ENCODE measurements at places on chromosomes 2 and 18. TPM values are rescaled to one million over a fixed set of nuclear protein-coding genes. Genes with fewer than 3 reads are reported as not detected.

Gene ERICH2
- total RNA-seq, result not detected

Gene FKBP7
- 5.9 TPM for total RNA-seq

Gene TUBA4B
- not detected for total RNA-seq

Gene MDH1B
- total RNA-seq, result 1.1 TPM

Gene DUSP11
- total RNA-seq, result 40.6 TPM

Gene ASPRV1
- 771 TPM for total RNA-seq

Gene SIX2
- not detected for total RNA-seq

Gene CFC1
- total RNA-seq, result not detected

Gene REG1B
- not detected for total RNA-seq

DNA sequence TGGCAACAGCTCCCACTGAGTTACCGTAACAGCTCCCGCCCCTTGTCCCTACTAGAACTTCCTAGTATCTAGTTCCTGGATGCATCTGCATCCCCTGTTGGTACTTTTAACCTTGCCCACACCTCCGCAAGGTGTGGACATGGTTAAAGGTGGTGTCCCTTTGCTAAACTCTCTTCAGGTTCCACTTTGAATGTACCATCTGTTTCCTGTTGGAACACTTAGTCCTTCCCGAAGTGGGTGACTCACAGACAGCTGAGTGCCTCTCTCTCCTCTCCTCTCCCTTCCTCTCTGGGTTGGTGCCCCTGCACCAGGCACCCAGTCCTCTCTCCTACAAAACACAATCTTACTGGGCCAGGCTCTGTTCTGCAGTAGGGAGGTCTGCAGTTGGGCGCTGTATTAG, 19.6 kb upstream of the REL start:
- DNase-seq, result no peak

DNA sequence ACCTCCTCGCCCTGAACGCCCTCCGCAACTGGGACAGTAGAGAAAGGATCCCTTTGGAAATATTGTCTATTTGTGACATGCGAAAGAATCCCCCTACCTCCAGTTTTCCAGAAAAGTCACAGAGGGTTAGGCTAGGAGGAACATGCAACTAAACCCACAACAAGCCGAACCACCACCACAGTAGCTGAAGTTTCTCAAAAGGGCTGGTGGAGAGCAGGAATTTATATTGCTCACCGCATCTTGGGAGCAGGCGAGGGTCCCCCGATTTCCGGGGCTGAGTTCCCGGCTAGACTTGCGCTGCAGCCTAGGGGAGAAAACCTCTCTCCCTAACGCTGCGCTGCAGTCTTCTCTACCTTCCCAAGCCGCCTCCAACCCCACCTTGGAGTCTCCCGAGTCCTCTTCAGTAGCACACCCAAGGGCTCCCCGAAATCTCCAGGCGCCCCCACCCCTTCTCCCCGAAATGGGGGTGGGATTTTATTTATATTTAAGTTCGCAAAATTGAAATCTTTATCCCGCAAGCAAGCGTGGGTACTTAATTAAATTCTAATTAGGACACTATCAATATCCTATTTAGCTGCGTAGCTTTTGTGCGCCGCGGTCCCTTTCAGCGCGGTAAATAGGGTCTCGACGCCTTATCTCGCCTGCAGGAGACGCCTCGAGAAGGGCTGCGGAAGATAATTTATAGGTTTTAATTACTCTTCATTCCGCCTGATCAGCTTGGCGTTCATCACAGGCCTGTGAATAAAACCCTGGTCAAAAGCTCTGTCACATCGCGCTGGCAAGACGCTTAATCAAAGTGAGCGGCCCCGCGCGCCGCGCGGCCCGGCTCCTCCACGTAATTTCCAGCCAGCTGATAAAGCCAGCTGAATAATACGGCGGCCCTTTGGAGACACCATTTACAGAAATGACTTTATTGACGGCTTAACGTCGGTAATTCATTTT, 2.0 kb upstream of the EN1 start:
- DNase-seq, result no peak

DNA sequence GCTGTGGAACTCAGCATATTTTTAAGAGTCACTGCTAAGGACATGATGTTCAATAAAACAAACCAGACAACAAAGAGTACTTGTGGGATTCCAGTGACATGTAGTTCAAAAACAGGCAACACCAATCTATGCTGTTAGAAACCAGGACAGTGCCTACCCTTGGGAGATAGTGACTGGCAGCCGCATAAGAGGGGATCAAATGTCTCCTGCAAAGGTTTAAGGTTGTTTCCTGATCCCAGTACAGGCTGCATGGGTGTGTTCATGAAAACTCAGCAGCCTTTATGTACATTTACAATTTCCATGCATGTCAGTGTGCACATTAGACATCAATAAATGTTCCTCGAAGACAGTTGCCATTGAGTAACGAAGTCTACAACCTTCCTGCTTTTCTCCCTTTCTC, 183.8 kb downstream of the PID1 start:
- no peak for DNase-seq

- DNase-seq, result no peak
Measured at GRCh38 chr2:99395589-99396130, 58.5 kb downstream of the EIF5B start.

DNA sequence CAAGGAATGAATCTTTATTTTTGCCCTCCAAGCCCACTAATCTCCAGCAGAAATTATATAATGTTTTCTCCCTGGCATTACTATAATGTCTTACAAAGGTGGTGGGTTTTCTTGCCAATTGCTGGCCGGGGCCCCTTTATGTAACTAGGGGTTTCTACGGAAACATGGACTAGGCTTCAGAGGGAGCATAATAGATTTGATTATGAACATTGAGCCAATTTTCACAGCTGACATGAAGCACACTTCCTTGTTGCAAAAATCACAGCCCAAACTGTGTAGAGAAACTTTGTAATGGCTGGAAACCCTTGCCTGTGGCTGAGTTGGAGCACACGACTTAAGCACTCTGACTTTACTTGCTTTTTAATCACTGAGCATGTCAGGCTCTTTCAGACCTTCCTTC, 3.8 kb upstream of the CYRIA start:
- DNase-seq, result no peak

DNA sequence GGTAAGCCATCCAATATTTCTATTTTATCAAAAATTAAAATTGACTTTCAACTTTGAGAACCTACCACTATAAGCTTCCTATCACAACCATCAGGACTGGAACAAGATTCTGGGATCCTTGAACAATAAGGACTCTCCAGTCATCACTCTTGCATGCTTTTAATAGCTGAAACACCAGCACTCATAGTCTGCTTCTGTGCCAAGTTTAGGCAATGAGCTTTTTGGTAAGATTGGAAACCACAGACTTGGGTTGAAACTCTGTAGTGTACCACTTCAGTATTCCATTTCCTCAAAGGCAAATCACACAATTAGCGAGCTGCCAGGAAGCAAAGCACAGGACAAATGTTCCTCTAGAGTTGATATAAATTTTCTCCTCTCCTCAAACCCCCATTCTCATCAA, 1065.8 kb upstream of the SLC39A10 start:
- no peak for DNase-seq

DNA sequence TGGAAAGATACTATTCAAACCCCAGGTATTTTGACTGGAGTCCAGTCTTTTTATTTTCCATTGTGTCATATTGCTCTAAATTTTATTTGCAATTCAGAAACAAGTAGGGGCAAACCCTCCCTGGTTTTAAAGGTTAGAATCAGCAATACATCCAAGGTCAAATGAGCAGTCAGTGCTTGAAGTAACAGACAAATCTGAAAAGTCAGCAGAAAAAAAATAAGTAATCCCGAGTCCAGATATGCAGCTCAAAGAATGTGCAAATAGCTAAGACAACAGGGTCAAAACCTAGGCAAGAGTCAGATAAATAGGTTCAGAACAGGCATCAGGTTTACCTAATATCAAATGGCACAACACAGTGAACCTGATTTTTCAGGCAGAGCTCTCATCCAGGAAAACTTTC, 367.0 kb downstream of the STK39 start:
- no peak for DNase-seq

DNA sequence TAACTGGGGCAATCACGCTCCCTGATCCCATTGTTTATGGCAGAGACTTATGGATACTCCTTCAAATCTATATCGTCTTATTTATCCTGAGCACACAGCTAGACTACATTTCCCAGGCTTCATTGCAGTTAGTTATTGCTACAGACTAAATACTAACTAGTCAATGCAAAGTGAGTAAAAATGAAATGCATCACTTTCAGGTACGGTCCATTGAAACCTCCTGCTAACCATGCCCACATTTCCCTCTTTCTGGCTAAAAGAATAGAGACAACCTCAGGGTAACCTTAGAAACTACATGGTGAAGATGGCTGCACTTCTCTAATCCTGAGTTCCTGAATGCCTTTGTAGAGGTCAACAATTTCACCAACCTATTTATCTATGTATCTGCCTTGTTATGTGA, 437.4 kb downstream of the EPHA4 start:
- DNase-seq, result no peak

DNA sequence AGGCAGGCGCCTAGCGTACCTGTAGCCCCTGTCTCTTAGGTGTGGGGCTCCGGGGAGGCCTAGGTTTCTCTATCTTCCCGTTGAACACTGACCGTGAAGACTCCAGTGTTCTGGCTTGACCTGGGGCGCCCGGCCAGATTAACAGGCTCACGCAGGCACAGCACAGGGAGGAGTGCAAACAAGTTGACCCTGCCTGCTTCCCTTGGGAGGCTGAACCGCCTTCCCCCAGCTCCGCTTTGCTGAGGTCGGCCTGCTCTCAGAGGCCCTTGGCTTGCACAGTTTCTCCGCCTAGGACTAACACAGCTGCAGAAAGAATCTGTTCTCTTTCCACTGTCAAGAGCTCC, 567 bp downstream of the PCYOX1 start:
- DNase-seq, result peak; percentile 62

DNA sequence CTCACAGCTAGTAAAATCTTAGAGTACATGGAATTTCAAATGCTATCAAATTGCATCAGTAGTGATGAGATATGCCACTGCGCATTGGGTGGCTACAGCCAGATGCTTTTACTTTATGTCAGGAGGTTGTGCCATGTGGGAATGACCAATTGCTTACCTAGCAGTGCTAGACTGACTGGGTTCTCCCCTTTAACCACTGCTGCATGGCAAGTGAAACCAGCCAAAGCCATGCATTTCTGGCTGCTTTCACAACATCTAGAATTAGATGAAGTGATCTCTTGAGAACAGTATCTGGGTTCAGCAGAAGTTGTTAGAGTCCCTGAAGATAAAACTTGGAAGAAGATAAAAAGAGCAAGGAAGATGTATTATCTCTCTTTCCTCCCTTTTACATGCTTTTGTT, 1174.2 kb upstream of the CDH2 start:
- no peak for DNase-seq

- no peak for DNase-seq
Measured at GRCh38 chr2:48343571-48344440, 186.1 kb upstream of the STON1 start.

DNA sequence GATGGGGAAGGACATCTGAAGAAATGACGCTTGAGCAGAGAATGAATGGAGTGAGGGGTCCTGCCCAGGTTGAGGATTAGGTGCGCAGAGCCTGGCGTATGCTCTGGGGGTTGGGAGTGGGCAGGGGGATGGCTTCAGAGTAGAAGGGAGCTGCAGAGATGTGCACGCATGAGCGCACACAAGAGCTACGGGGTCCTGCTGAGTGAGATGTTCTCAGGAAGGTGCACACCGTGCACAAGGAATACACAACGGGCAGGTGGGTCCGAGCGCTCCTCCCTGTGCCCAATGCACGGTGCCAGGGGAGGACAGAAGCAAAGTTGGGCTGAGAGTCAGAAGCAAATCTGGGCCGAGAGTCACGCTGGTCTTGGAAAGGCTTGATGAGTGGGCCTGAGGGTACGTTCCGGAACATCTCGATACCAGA, 25.5 kb downstream of the TWIST2 start:
- DNase-seq, result no peak

GRCh38 chr2:180394305-180394704, 387.2 kb upstream of the CWC22 start:
- no peak for DNase-seq

- no peak for DNase-seq
Measured at GRCh38 chr2:186683341-186683740, 10.5 kb upstream of the FAM171B start.

DNA sequence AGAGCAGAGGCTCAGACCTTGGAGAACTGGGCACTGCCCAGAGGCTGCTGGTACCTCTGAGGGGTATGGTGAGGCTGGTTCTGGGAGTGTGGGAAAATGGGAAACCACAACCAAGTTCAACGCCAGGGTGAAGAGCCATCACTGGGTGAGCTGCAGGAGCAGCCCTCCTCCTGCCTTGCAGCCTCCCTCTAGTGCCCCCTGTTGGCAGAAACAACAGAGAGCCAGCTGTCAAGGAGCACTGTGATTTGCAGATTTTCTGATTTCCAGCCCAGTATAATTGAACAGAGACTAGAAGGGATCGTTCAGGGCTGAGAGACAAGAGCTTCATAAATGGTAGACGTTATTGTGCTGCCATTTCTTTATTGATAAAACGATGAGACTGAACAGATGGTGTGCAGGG, 50.5 kb downstream of the MAPK4 start:
- DNase-seq, result no peak

GRCh38 chr2:226618875-226619605, 180.6 kb downstream of the IRS1 start:
- DNase-seq, result no peak

DNA sequence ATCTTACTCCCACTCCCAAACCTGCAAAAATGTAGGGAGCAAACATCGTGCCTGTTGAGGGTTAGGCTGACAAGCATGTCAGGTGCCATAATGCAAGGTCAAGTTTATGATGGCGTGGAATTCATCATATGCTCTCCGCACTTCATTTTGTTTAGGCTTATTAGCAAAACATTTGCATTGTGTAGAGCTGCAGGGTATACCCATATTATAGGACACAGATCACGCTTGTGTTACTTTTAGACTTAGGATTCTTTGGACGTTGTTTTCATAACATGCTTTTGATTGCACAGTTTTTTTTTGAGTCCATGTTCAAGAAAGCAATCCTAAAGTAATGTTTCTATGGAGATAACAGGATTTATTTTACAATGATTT, 22.9 kb downstream of the MBP start:
- no peak for DNase-seq

GRCh38 chr2:182761903-182762302, 45.8 kb downstream of the DNAJC10 start:
- DNase-seq, result no peak

DNA sequence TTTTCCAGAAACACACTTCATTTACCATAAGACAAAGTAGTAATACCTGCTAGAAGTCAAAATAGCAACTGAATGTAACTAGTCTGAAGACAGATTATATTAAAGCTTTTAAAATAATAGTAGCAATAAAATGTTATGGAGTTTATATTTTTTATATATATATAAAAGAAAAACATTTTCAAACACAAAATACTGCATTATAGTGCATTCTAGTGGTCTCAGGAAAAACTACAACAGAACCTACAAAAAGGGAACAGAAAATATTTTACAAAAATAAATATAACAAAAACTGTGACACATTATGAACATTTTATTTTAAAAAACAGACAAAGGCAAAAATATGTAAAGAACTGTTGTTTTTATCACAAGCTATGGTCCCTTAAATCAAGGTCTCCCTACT, 48.0 kb downstream of the STRN start:
- DNase-seq, result no peak
